Activated CD4-positive, alpha-beta T cell treated with anti-CD3 and anti-CD28 coated beads, Interleukin-10, Interleukin-2, amounts not matched to agents 100 ng/mL and 50 ng/mL, durations not matched to agents 16 hours and 8 hours (primary cell): ENCODE measurements at places on chromosomes 3 and 15.

DNA sequence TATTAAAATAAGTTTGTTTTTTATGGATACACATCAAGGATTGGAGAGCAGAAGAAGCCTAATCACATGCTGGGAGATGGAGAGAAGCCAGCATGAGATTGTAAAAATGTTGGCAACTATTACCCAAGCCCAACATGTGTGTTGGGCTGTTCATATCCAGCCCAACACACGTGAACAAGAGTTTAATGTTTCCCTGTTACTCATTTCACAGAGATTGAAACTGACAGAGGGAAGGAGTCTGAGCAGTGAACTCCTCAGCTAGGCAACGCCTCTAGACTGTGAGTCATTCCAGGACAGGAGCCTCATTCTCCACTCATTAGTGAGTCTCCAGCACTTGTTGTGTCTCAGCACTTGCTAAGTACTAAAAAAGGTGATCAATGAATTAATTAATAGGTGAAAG is 43.2 kb upstream of the CMSS1 start:
- DNase-seq, result peak; percentile 74

DNA sequence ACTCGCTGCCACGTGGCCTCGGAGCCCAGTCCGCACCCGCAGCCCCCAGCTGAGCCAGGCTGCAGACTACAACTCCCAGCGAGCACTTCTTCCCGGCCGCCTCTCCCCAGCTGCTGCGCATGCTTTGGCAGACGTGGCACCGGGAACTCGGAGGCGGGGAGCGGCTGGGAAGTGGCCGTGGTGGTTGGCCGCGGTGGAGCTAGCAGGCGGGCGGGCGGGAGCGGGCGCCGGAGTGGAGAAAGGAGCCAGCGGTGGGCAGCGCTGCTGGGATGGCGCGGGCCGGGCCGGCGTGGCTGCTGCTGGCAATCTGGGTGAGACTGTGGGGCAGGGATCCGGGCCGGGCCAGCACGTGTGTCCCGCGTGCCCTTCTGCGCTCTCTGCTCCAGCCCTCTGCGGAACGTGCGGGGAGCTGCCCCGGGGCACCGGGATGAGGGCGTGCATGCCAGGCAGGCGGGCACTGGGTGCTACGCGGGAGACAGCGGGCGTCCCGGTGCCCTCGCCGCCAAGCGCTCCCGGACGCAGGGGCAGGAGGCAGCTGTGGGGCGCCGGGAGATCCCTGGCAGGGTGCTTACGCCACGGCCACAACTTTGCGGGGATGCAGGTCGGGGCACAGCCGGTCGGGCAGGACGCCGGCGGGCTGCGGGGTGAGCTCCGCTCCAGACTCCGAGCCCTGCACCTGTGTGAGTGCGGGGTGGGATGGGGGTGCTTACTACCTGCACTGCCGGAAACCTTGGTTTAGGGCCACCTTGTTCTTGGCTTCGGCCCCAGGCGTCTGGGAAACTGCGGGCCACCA is at the start of gene PDIA5:
Gene PDIA5 (plus strand): TSS at position 130 of the 793 bp plus-strand sequence. CDS start 140 bp downstream, at position 270.
- peak; percentile 93 for DNase-seq

- DNase-seq, result peak; percentile 20
Measured at GRCh38 chr3:43699864-43700263, 9.1 kb downstream of the ABHD5 start.

- peak; percentile 10 for DNase-seq
Measured at GRCh38 chr15:37824717-37825382, 109.6 kb upstream of the TMCO5A start.

GRCh38 chr3:98563661-98564281 is 29.6 kb downstream of the CPOX start:
- peak; percentile 81 for DNase-seq

GRCh38 chr15:89096664-89097063 is 8.4 kb downstream of the ABHD2 start:
- DNase-seq, result no peak

- no peak for DNase-seq
Measured at GRCh38 chr3:123036352-123037014, 8.9 kb upstream of the SEMA5B start.

DNA sequence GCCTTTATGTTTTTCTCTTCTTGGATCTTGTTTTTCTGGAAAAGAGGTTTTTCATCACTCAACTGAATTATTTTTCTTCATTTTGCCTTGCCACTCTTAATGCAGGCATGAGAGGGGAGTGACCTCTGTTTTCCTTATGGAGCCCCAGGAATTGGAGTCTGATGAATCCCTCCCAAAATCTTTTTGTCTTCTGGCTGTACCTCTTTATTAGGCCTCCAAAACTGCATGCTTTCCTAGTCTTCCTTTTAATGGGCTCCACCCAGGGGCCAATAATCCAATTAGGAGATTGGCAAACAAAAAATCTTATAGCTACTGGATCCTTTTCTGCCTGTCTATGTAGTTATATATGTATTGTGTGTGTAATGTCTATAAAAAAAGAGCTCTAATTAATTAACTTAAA is 192.4 kb upstream of the PEX5L start:
- DNase-seq, result no peak

DNA sequence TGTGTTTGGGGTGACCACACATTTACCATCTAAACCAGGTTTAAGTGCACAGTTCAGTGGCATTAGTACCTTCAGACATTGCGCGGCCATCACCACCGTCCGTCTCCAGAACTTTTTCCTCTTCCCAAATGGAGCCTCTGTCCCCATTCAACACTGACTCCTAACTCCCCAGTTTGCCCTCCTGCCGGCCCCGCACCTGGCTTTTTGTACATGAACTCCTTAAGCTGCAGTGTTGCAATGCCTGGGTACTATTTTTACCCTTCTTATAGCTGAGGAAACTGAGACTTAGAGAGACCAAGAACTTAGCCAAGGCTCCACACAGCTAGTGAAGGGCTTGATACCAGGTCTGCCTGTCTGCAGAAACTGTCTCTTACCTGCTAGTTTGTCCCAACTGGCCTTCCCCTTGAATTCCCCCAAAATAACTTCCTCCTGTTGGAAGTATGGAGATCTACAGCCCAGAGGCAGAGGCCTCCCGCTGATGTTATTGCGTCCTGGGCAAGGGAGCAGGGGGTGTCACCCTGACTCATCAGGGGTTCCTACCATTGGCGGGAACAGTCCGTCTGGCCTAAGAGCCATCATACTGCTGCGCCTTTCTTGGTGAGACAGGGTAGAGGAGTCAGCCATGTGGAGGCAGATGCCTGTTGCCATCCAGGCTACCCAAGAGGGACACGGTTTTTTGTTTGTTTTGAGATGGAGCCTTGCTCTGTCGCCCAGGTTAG is 65.6 kb downstream of the GRIP2 start:
- DNase-seq, result no peak

DNA sequence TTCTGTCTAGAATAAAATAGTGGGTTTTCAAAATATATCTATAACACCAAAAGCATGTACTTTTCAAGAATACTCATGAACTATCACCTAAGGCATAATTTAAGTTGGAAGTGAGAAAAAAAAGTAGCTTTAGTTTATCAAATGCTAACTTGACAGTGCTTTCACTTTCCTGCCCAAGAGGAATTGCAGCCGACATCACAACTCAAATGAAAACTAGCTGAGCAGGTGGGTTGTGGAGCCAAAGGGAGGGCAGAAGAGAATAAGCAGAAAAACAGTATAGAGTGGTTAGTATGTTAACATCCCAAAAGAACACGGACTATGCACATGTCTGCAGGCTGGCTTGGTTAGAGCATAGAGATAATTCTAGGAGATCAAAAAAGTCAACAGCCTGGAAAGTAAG is 120.9 kb downstream of the NEDD4 start:
- no peak for DNase-seq

DNA sequence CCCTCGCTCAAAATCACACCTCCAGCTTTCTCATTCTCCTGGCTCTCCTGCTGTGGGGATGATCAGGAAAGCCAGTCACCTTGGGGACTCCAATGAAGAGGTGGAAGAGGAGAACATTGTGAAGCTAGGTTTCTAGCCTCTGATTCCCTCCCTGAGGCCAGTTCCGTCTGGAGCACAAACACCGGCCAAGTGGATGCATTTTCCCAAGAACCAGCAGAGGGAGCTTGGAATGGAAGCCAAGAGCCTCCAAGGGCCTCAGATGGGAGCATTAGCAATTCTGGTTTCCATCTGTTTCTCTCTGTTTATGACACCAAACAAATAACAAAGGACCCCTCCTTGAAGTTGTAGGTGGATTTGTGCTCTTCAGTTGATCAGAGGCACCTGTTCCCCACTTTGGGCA is 40.6 kb upstream of the NMNAT3 start:
- no peak for DNase-seq

DNA sequence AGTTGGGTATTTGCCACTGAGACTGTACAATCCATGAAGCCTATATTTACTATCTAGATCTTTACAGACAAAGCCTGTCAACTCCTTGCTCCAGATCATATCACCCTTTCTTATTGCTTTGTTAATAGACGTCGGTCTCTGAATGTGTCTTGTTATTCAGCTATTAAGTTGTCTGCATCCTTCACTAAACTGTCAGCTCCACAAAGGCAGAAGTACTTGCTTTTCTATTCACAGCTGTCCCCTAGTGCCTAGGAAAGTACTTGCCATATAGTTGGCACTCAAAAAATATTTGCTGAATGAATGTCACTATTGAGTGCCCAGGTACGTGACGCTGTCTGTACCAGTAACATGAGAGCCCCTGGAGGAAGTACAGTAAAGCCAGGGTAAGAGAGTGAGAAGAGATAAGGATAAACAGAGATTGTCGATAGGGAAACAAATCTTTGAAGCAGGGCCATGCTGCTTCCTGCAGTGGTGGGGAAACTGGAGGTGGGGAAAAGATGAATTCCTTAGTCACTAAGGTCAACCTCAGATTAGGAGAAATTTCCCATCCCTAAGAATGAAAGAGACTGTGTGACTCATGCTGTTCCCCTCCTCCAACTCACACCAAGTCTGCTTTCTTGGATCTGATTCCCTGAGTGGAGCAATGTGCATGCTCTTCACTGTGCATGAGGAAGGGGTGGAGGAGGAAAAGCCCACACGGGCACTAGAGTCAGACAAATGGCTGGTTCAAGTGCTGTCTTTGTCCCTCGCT is 36.3 kb downstream of the PRICKLE2 start:
- no peak for DNase-seq

DNA sequence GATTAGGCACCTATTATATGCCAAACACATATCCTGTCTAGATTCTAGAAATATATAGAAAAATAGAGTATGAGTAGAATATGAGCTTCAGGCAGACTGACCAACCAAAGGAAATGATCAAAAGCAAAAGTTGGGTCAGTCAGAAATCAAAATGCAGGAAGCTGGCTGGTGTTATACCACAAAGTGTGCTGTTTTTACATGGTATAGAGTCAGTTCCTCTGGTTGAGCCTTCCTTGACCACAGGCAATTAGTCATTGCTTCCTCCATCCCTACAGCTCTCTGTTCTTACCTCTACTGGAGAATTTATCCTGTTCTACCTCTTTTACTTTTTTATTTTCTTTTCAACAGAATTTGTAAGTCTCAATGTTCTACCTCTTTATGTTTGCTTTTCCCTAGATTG is 149.8 kb downstream of the TMCO5A start:
- DNase-seq, result peak; percentile 89

DNA sequence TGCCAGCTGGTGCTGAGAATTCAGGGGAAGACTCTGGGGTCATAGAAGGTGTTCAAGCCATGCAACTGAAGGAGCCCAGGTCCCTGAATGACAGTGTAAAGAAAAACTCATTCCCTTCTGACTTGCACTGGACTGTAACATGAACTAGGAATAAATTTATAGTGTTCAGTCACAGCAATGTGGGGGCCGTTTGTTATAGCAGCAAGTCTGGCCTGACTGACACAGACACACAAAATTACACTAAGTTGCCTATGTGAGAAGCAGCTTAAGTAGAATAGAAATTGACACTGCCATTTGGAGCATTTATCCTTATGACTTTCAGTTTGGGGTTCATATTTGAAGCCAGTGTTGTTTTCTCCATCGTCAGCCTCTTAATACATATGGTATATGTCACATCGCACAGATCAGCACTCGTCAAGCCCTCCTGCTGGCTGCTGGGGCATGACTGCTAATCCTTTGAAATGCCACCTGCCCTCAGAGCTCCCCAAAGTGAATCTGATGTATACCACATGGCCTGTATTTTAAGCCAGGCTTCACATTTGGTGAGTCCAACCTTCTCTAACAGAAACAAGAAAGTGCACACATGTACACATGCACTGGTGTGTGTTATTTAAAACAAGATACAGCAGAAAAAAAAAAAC is 17.1 kb upstream of the HEG1 start:
- no peak for DNase-seq

DNA sequence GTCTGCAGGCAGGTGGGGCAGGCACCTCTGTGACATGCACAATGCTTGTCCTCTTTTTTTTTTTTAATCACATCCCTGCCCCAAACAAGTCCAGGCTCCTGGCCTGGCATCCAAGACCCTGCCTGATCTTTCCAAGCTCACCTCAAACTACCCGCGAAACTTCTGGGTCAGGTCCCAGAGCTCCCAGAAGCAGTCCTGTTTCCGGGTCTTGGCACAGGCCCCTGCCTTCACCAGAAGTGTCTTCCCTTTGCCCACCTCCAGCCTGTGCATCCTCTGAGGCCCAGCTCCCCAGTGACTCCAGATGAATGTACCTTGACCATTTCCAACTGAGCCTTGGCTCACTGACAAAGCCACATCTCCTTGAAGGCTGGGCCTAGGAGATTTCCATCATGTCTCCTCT is 23.0 kb downstream of the PLA2G4E start:
- DNase-seq, result no peak

- DNase-seq, result no peak
Measured at GRCh38 chr15:41080144-41080543, 35.9 kb downstream of the INO80 start.

DNA sequence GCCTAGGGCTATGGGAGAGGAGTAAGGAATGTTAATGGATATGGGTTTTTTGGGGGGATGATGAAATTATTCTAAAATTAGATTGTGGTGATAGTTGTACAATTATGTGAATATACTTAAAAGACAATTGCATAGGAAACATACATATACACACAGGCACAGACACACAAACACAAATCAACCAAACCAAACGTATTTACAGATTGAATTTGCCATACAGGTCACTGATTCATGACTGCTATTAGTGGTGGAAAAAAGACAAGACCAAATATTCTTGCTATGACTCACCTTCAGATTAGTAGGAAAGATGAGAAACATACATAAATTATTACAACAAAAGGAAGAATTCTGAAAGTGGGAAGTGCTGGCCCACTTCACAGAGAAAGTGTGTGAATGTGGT is 85.3 kb downstream of the C3orf38 start:
- DNase-seq, result no peak

GRCh38 chr3:37291275-37291700 is 116.9 kb upstream of the LRRFIP2 start:
- DNase-seq, result no peak

DNA sequence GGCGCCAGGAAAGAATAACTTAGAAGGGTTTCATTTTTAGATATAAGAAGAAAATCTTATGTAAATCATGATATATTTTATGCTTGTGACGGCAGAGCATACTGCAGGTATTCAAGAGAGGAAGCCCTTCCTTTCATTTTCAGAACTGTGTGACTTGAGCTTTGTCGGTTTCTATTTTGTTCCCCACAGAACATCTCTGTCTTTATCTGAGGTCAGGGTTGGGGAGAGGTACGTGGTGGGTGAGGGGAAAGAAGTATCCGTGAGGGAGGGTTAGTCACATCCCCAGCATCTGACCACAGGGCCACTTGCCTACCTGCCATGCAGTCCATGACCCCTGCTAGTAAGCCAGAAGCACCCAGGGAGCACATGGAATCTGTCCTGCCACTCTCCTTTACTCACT is 126.5 kb downstream of the DGKG start:
- DNase-seq, result peak; percentile 44

- peak; percentile 63 for DNase-seq
Measured at GRCh38 chr3:165185707-165186327, 10.4 kb downstream of the SLITRK3 start.

- DNase-seq, result no peak
Measured at GRCh38 chr15:58471348-58471747, 39.6 kb downstream of the LIPC start.
